ENCODE measurements at places on chromosomes 11 and 22. TPM values are rescaled to one million over a fixed set of nuclear protein-coding genes. Genes with fewer than 3 reads are reported as not detected.

OR8H1 gene
- not detected for total RNA-seq

GRCh38 chr11:1916986-1917522 lies 2.4 kb upstream of the TNNT3 start:
- no peak for DNase-seq

DNA sequence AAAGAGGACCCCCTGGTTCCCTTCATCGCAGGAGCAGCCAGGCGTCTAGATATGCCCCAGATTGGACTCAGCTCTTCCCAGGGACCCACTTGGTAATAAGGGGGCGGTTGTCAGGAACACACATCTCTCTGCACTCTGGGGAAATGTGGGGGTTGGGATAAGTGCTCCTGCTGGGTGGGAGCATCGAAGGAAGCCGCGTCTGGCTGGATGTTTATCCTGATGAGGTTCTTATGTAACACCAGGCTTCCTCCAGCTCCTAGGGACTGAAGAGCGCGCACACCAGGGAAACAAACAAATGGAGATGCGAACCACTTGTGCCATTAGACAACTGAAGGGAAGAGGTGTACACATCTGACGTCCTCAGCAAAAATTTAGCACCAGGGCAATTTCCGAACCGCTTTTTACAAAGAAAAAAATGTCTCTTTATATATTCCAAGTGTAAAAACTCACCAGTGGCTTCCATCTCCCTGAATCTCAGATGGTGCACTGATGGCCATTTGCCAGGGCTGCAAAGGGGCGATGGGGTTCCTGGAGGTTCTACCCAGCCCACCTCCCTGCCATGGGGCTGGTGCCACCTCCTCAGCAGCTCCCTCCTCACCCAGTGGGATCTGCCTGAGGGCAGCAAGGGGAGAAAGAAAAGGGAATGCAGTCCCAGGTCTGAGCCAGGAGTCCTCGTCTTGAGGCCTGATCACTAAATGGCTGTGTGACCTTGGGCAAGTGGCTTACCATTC lies 89.4 kb downstream of the PKNOX2 start:
- DNase-seq: no peak

RBMXL2 gene
- not detected for total RNA-seq

GRCh38 chr11:86174101-86175046 lies 70.2 kb upstream of the EED start:
- DNase-seq: peak; percentile 61

DNA sequence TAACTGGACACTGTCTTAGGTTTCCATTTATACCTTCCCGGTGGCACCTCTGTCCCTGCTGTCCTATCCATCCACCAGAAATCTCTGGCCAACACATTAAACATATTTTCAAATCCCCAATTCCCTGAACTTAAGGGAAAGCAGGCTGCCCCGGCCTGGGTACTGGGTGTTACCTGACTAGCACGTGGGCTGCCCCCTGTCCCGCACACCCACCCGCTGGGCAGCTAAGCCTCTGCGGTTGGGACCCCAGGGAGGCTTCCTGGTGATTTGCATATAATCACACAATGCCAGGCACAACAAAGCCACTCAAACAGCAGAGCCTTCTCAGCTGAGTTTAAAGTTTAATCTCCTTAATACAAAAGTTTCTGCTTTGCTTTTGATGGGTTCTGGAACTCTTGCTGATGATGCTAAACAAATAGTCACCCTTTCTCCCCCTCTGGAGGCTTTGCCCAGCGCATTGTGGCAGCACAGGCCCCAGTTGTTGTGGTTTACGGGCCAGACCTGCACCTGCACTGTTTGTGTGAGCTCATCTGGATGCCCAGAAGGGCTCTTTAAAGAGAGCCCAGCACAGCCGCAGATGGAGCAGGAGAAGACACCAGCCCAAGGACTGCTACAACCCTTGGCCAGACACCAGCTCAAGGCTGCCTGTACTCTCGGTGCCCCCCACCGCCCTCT lies 59.9 kb upstream of the POU2AF1 start:
- no peak for DNase-seq

DNA sequence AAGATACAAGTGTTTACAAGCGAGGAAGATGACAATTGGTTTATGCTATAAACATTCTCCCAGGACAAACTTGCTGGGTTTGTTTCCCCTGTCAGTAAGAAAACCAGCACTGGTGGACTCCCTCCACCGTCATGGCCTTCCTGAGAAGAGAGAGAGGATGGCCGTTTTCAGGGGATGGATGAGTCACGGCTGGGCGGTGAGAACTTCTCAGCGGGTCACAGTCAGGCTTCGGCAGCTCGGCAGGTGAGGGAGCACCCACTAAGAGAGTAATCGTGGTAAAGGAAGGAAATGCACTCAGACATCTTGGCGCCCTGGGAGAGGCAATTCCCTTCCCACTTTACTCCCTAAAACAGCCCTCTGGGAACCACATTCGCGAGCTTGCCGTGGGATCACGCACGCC lies 83.9 kb downstream of the NCAM1 start:
- no peak for DNase-seq

DNA sequence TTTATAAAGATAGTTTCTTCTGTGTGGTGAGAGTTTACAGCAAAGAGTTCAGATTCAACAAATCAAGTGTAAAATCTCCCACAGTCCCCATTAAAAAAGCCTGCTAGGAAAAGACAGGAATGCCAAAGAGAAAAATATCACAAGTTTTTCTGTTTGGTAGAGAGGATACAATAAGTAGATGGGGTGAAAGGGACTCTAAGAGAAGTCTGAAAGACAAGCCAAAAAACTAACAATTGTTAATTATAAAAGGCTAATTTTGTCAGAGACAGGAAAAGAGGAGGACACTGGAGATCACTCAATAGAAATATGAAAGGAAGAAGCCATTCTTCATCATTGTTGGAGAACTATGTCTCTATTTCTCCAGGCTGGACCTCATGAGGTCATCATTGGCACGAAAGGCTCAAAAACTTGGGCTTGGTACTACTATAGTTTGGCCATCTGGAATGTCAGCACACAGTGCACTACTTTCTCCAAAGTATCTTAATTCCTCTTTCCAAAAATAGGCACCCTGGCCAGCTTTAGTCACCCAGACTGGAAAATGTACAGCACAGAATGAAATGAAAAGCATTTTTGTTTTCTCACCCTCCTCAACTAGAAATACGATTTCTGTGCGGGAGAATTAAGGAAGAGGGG lies 531 bp upstream of the SOX6 start:
- DNase-seq: no peak

CNIH2 gene
- total RNA-seq: not detected

DNA sequence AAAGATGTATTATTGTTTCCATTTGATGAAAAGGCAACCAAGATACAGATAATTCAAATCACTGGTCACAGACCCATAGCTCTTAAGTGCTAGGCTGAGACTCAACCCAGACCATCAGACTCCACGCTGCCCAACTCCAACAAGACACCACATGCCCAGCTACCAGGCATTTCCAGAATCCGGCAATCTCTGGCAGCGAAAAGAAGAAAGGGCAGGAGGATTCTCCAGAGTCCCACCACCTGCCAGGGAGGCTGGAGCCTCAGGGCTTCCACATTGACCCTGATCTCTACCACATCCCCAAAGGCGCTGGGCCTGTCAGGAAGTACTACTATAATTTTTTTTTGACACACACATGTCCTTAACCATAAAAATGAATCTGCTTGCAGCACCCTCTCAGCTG lies 61.4 kb upstream of the ARFGAP3 start:
- no peak for DNase-seq

GRCh38 chr11:12806113-12806512 lies 131.9 kb downstream of the TEAD1 start:
- no peak for DNase-seq

- no peak for DNase-seq
Measured at GRCh38 chr11:5891216-5891800, 1.7 kb upstream of the OR52E5 start.

DNA sequence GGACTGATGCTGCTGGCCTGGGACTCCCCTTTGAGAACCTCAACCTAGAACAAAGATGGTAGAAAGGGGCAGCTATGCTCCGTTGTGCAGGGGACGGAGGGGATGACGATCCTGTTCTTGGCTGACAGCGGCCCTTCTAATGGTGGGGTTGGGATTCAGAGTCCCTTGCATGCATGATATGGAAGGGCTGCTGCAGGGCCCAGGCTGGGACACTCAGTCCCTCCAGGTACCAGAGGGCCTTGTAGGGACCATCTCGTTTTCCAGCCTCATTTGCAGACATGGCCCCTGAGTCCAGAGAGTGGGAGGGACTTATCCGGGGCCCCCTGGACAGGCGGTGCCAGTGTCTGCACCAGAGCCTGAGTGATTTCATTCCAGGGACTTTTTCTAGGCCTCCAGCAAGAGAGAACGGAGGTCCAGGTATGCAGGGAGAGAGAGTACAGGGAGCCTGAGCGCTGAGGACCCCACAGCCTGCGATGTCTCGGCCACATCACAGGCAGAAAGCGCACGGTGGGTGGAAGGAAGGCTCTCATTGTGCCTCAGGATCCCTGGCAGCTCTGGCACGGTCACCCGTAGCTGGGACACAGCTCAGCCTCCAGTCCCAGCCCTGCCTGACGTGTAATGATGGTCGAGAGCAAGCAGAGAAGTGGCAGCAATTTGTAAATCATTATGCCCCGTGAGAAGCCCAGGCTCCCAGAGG lies 860.8 kb downstream of the TBC1D22A start:
- DNase-seq: no peak

DNA sequence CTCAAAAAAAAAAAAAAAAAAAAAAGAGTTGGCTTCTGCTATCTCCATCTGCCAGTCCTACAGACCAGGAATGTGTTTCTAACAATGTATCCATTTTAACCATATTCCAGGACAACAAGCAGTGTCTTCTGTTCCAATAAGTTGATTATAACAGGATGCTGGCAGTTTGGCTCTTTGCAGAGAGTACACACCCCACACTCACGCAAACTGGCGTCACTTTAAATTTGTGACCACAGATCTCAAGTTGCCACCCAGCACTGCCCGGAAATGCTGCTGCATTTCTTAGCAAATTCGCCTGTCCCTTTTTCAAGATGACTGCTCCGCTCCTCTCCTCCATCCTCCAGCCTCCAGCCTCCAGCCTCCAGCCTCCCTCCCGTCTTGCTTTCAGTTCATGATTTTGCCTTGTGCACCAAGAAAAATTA lies 44.3 kb downstream of the SCGB1A1 start:
- DNase-seq: peak; percentile 38

- DNase-seq: no peak
Measured at GRCh38 chr11:110199184-110199981, 97.0 kb downstream of the RDX start.

- DNase-seq: no peak
Measured at GRCh38 chr22:50112151-50113118, 22.6 kb downstream of the MOV10L1 start.

IL18 gene
- 331 TPM for total RNA-seq

CSRP3 gene
- not detected for total RNA-seq

- peak; percentile 93 for DNase-seq
Measured at GRCh38 chr11:43944761-43945311, 2.4 kb downstream of the C11orf96 start.

KRTAP5-8 gene
- total RNA-seq: not detected

GRCh38 chr11:69378303-69379141 lies 84.6 kb downstream of the MYEOV start:
- peak; percentile 84 for DNase-seq

DNA sequence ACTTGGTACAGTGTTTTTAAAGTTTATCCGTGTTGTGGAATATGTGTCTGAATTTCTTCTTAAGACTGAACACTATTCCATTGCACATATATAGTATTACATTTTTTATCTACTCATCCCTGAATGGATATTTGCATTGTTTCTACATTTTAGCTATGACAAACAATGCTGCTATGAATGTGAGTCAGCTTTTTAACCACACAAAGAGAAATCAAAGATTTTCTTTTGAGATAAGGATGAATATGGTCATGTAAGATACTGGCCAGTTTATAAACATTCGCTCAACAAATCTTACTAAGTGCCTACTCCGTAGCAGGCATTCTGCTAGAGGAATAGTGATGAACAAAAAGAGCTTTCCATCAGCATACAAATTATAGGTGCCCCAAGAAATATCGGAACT lies 16.5 kb upstream of the OR9G4 start:
- DNase-seq: no peak

Data from lower leg skin (tissue), 4 donors.